ENCODE measurements at places on chromosomes 2 and 18.

DNA sequence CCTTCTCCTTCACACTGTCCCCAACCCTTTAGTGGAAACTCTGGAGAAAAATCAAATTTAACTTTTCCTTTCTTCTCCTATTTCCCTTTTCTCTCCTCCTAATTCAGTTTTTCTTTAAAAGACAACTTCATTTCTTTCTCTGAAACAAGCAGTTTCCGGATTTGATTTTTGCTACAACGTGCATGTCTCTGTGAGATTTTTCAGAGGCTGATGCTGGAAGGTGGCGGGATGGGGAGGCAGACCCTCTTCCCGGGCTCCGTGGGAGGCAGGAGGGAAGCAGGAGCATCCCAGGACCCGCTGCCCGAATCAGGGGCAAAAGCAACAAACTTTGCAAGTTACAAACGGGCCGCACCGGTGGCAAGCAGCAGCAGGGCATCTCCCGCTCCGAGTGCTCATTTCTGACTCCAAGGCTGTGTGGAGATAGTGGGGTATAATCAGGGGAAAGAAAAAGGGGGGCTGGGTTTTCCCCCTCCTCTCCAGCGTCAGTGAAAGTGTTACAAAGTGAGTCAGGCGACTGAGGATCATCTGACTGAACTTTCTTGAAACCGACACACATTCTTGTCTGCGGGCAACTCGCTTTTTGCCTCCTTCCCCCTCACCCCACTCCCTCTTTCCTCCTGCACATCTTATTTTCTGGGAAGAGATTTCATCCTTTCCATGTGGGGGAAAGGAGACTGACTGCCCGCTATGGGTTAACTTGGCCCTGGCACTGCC is 6.4 kb downstream of the ZEB2 start:
- DNase-seq = no peak

- no peak for DNase-seq
Observed at GRCh38 chr2:241007880-241008710, 9.7 kb downstream of the SNED1 start.

GRCh38 chr2:46878886-46879285 is 36.7 kb downstream of the MCFD2 start:
- no peak for DNase-seq

GRCh38 chr2:99854236-99854852 is 288.0 kb downstream of the AFF3 start:
- DNase-seq = no peak

- DNase-seq = no peak
Observed at GRCh38 chr2:10097352-10098148, 17.3 kb upstream of the CYS1 start.

- no peak for DNase-seq
Observed at GRCh38 chr2:54675738-54676137, 47.7 kb upstream of the EML6 start.

DNA sequence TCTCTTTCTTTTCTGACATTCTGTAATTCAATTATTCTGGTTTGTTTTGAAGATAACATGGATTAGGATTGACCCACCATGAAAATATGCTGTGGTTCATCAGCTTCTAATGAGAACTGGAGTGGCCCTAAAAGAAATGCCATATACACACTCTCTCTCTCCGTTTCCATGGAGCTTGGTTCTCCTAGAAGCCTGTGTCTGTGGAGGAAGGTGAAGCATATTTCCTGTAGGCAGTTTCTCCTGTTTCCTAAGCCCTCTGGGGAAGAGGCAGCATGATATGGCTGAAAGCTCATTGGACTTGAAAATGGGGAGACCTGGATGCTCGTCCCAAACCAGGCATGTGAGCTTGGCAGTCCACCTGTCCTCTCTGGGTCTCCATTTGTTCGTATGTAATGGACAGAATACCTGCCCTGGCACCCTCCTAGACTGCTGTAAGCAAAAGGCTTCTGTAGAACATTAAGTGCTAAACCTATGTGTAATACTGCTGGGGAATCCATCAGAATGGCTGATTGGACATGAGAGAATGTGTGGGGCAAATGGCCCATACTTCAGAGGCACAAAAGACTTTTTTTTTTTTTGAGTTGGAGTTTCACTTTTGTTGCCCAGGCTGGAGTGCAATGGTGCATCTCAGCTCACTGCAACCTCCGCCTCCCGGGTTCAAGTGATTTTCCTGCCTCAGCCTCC is 75.3 kb upstream of the PPP1CB start:
- DNase-seq = no peak

DNA sequence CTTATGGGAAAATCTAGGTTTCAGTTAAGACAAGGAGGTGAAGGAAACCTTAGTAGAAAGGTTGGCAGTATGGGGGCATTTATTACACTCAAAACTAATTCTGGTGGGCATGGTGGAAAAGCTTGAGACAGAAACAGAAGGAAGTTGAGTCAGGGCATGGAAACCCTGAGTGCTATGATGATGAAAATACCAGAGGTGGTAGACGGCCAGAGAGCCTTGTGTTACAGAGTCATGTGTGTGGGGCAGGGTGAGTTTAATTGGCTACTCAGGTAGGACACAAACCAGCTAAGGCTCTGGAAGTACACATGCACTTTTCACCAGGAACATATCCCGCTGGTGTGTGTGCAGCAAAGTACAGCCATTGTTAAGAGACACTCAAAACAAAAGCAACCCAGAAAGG is 20.7 kb upstream of the FAM136A start:
- no peak for DNase-seq

DNA sequence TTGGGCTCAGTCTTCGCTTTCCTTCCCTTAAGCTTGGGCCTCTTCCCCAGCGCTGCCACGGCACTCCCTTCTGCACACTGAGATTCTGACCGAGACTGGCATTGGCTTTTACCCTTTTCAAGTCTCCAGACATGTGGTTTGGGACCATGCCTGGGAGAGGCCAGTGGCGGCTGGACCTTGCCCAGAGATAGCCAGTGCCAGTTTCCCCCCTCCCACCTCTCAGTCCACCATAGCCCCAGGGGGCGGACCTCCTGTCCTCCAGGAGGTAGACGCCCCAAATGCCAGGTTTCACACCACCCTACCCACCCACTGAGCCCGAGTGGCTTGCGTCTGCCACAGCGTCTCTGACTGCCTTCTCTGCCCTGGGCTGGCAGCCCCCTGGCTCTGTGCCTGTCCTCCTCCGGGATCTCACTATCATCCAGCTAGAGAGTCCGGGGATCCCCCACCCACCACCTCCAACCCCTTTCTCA is 47.7 kb downstream of the INPP5D start:
- DNase-seq = no peak

DNA sequence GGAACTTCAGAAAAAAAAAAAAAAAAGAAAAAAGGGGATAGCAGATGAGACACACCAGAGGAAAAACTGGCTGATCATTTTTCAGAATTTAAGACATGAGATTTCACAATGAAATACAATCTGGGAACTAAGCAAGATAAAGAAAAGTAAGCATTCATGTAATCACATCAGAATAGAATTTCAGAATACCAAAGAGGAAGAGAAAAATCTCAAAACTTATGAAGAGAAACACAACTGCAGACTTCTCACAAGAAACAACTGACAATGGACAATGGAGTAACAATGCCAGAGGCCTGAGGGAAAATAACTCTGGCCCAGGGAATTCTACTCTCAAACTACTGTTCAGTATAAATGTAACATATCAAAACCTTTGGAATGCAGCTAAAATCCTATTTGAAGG is 13.2 kb upstream of the RRM2 start:
- DNase-seq = no peak

GRCh38 chr2:112339986-112340385 is 64.6 kb downstream of the ZC3H6 start:
- no peak for DNase-seq

Data from stimulated activated CD4-positive, alpha-beta T cell treated with anti-CD3 and anti-CD28 coated beads, Interleukin-2, amount 100 ng/mL, for 48 hours (primary cell).